Suprapubic skin (tissue), 4 donors: ENCODE measurements at places on chromosomes 1 and 21. TPM values are rescaled to one million over a fixed set of nuclear protein-coding genes. Genes with fewer than 3 reads are reported as not detected.
A peak's percentile ranks its signal among the peaks of the same experiment; 100 is the strongest.

The SCAF4 gene
- 41.5 TPM for total RNA-seq

DNA sequence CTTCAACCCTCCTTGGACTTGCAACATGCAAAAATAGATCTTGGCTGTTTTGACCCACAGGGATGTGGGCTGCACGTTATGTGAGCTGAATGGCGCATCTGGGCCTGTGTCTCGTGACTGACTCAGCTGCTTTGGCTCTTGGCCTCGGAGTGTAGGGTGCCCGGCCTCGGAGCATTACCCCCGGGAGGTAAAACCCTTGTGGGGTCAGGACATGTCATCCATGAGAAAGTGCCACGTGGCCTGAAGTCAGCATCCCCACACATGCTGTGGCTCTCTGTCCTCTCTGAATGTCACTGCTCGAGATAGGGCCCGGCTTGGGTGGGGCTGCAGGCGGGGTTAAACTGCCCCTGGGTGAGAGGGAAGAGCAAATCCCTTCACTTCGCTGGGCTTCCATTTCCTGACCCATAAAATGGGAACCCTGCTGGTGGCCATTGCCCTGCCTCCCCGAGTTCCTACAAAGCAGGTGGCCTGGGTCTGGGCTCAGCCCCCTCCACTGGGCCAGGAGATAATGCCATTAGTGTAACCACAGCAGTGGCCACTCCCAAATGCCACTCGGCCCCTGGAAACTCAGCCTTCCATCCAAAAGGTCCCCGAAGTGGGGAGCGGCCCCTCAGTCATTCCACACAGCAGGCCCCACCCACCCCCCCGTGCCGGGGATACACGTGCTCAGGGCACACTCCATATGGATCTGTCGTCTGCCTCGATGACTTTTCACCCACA is 22.8 kb upstream of the TSPEAR start:
- DNase-seq, result peak; percentile 41

DNA sequence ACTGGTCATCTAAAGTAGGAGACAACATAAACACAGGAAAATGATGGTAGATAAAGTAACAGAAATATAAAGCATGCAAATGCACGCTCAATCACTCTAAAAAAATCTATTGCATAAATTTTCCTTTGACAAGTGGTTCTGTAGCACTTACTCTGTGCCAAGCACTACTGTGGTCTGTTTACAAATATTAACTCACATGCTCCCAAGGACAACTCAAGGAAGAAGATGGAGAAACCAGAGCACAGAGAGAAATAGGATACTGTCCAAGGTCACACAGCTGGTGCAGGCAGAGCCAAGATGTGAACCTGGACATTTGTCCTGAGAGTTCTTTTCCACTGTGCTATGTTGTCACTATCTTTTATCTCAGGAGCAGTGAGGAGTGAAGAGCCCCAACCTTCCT is 105.2 kb downstream of the PAPPA2 start:
- DNase-seq, result no peak

The PLEKHA6 gene
- total RNA-seq, result 15.4 TPM

The LYPD8 gene
- total RNA-seq, result not detected

The NR5A2 gene
- total RNA-seq, result 3.3 TPM

GRCh38 chr1:164183854-164184635 is 374.9 kb upstream of the PBX1 start:
- no peak for DNase-seq

The MATN1 gene
- total RNA-seq, result not detected

DNA sequence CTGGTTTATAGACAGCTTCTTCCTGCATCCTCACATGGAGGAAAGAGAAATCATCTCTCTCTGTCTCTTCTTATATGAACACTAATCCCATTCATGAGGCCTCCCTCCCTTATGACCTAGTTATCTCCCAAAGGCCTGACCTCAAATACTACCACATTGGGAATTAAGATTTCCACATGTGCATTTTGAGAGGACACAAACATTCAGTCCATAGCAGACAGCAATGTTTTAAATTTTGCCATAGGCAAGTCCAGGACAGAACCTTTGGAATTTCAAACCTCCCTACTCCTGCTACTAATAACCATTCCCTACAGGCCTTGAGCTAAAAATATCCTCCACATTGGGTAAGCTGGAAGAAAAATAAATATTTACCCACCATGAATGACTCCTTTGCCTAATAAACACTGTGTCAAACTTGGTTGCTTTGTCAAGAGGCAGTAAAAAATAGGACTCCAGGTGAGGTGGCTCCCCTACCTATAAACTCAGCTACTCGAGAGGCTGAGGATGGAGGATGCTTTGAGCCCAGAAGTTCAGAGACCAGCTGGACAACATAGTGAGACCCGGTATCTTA is 113.7 kb downstream of the ZNF281 start:
- DNase-seq, result no peak

DNA sequence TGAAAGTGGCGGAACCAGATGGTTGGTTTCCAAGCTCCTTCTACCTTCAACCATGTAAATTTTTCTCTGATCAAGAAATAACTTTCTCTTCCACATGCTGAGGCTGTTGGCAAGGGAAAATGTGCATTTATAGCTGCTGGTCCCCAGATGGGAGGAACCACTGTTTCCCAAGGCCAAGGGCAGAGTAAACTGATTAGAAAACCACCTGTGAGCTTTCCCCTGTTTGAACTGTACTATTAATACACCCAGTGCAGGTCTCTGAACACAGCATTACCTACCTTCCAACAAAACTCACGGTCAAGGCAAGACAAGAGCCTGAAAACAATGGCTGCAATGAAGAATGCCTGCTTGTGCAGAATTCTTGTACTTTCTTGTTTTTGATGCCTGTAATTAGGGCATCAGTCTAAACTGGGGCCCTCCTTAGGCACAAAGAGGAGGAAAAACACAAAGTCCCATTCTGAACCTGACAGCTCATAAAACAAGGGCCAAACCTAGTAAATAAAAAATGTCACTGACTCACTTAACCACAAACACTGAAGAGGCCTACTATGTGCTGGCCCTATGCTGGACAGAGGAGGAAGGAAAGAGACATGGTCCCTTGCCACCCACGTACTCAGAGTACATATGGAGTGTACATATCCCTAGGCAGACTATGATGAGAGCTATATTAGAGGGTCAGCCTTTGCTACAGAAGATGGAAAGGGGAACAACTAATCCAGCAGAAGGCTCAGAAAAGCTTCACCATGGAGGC is 2.6 kb downstream of the MKNK1 start:
- no peak for DNase-seq

- DNase-seq, result no peak
These were observed 102.7 kb downstream of the RUNX1 start for GRCh38 chr21:34946385-34946840.
